ENCODE measurements at places on chromosomes 5 and 9.

DNA sequence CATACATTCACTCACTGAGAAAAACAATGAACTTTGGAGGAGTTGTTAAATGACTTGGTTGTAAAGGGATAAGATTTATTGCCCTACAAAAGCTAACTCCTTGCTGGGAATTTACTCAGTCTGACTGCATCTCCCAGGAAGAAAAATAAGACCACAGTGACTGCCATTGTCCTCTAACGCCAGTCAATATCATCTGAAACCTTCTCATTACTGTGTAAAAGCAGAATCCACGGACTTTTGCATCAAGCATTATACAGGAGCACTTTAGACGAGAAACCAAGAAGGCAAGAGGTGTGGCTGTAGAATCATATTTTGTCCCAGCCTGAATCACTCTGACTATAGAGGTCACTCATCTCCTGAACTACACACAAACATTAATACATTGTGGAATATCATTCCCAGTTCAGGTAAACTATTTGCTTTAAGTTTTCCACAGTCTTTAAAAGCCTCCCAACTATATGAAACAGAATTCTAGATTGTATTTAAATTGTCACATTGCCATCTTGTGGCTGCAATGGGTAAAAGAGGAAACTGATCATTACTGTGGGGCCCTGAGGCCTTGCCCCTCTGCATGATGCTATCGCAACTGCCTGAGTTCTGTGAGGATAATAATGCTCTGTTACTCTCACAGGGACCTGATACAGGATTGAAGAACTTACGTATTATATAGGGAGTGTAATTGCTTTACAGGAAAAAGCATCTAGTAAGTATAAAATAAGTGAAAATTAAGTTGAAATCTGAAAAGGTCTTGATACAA lies 142.9 kb downstream of the SLCO4C1 start:
- no peak for DNase-seq

GRCh38 chr5:21663082-21663481 lies 1190.1 kb downstream of the CDH12 start:
- no peak for DNase-seq

GRCh38 chr5:119368238-119368630 lies 12.4 kb downstream of the TNFAIP8 start:
- DNase-seq = peak; percentile 65

GRCh38 chr5:127587246-127587917 lies 61.5 kb upstream of the CTXN3 start:
- no peak for DNase-seq

DNA sequence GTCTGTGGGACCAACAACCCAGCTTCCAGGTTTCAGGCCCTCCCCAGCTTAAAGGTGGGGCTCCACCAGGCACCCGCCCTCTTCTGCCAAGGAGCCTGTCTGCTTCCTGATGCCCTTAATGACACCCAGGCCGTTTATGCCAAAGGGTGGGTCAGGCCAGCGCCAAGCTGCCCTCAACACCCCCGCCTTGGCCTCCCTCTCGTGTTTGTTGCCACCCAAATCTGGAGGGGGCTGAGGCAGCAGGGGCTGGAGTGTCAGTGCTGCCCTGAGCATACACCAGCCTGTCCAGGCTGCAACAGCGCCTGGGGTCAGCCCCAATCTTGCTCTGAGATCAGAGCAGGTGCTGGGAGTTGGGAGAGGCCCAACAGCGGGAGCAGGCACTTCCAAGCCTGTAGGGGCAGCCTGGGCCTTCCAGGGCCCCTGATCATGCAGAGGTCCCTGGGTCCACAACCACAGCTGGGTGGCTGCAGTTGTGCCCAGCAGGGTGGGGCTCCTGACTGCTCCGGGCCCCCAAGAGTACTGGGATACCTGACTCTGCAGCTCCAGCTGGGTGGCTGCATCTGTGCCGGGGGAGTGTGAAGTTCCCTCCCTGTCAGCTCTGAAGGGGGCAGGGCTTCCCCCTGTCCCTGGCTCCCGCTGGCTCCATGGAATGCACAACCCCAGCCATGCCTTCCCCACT lies 34.5 kb upstream of the TYRP1 start:
- no peak for DNase-seq

DNA sequence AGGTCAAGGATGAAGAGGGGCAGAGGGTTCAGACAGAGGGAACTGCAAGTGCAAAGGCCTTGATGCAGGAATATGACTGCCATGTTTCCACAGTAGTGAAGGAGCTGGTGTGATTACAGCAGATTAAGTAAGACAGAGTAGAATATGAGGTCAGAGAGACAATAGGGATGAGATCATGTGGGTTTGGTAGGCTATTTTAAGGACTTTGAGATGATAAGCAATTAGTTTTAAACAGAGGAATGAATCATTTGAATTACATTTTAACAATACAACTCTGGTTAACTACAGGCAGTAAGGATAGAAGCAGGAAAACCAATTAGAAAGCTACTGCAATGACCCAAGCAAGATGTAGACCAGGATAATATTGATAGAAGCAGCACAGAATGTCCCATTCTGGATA lies 7.7 kb downstream of the CENPK start:
- no peak for DNase-seq

GRCh38 chr9:133106511-133107244 lies 14.4 kb downstream of the RALGDS start:
- DNase-seq = no peak

DNA sequence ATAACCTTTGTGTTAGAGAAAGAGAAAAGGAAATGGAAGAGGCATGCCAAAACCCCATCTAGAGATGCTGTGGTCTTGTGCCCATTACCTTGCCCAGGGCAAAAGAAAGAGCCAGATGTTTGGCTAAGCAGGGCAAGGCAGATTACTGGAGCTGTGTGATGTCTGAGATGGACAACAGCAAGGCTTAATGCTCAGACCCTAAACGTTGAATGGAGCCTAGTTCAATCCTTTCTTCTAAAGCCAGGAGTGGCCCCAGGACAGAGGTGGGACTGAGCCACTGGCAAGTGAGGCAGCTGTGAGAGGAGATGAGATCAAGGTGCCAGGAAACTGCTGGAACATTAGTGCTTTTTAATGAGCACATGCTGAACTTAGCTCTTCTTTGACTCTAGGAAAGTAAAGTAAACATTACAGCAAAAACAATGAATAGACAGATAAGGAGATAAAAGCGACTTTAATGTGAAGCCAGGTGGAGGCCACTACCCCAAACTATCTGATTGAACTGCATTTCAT lies 143.0 kb upstream of the EGFLAM start:
- DNase-seq = no peak

- no peak for DNase-seq
Observed at GRCh38 chr9:70260007-70260443, 1.2 kb downstream of the SMC5 start.

- DNase-seq = no peak
Observed at GRCh38 chr5:167057665-167058064, 1233.8 kb upstream of the WWC1 start.

DNA sequence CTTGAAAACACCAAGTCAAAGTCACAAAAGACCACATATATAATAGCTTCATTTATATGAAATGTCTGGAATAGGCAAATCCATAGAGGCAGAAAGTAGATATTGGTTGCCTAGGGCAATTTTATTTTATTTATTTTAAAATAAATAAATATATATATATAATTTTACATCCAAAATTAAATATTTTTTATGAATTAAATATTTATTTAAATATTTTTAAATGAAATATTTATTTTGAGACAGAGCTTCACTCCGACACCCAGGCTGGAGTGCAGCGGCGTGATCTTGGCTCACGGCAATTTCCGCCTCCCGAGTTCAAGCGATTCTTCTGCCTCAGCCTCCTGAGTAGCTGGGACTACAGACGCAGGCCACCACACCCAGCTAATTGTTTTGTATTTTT lies 58.9 kb upstream of the ATG10 start:
- no peak for DNase-seq

- DNase-seq = no peak
Observed at GRCh38 chr9:21661626-21662025, 140.8 kb upstream of the MTAP start.

- no peak for DNase-seq
Observed at GRCh38 chr5:156181656-156182055, 145.3 kb upstream of the SGCD start.

DNA sequence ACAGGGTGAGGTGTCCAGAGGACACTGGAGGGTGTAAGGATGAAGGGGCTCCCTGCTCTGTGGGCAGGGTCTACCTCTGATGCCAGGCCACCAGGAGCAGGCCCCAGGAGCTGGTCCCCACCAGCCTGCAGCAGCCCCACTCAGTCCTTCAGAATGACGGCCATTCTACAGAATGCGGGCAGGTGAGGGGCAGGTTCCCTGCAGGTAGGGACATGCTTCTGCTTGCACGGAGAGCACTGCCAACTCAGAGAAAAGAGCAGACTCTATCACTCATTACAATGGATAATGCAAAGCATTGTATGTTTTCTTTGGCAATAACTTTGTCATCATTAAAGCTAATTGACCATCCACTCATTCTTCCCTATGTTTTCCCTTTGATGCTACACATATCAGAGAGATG lies 39.0 kb downstream of the DDX31 start:
- DNase-seq = no peak

GRCh38 chr9:123925161-123925560 lies 4.8 kb downstream of the DENND1A start:
- no peak for DNase-seq

- no peak for DNase-seq
Observed at GRCh38 chr9:677461-678097, 163.9 kb upstream of the DMRT1 start.

- DNase-seq = no peak
Observed at GRCh38 chr9:129331772-129332500, 153.9 kb upstream of the IER5L start.

DNA sequence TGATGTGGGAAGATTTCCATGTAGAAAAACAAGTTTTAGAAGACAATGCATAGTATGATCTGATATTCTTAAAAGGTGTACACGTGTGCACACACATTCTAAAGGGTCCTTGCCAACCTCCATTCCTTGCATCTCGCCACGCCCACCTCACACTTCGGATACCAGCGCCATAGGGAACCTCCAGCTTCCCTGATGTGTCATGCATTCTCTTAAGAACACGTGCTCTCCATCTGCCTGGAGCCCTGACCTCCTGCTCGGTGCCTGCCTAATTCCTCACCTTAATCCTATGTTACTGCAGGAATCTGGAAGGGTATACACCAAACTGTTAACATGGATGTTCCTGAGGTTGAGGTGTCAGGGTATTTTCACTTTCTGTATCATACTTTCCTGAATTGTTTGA lies 63.1 kb downstream of the PTCD2 start:
- DNase-seq = no peak

- DNase-seq = no peak
Observed at GRCh38 chr9:20692554-20692953, 8.5 kb downstream of the FOCAD start.

DNA sequence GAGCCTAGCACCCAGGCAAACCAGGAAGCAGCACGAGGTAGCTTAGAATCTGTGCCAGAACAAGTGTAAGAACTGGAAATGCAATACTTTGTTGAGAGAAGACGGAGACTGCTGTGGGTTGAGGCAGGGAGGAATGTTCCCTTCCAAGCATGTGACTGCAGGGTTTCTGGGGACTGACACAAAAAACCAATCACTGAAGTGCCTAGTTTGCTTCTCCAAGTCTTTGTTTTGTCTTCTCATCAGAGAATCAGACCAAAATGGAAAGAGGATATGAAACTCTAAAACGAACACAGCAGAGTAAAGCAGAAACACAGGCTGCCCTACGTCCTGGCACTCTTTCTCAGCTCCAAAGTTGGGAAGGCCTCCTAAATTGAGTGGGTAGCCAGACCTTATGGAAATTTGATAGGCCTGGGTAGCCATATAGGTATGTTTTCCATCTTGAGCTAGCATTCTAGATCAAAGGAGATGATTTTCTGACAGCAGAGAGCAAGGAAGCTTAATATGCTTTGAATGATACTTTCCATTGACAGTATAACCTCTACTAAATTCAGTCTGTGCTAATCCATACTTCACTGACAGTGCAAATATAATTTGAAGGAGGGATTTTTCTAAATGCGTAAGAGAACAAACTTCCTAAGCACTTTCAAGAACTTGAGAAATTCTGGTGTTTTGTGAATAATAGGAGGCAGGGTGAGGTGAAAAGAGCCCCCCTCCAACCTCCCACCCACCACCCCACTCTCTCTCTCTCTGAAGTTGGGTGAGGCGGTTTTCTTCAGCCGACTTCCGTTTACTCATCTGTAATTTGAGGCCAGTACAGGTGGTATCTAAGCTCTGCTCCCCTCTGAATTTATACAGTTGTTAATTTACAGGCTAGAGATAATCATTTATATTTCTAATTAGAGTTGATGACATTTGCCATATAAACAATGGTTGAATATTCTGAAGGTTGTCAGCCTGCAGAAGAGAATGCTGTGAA lies 5.5 kb downstream of the ADRB2 start:
- DNase-seq = no peak

- no peak for DNase-seq
Observed at GRCh38 chr9:114163517-114163951, 8.2 kb downstream of the COL27A1 start.

- DNase-seq = no peak
Observed at GRCh38 chr9:114925672-114926071, 4.7 kb downstream of the TNFSF8 start.

GRCh38 chr9:20646656-20647055 lies 24.4 kb upstream of the MLLT3 start:
- DNase-seq = no peak

DNA sequence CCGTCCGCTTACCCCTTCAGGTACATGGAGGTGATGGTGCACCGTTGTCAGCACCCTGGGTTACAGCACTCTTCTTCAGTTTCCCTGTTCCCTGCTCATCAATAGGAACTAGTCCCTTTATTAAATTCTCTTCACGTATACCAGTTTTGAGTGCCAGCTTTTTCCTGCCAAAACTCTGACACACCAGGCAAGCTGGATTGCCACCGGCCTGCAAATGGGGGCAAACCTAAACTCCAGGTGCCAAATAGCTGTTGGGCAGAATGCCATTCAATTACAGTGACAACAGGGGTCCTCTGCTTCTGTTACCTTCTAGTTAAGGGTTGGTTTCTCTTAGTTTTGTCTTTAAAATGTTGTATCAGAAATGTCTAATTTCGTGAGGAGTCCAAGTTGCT lies 400.4 kb downstream of the OSTF1 start:
- no peak for DNase-seq

GRCh38 chr9:92349771-92350739 lies 24.3 kb downstream of the CENPP start:
- no peak for DNase-seq

GRCh38 chr9:20683351-20684034 lies 566 bp upstream of the FOCAD start:
- peak; percentile 57 for DNase-seq

DNA sequence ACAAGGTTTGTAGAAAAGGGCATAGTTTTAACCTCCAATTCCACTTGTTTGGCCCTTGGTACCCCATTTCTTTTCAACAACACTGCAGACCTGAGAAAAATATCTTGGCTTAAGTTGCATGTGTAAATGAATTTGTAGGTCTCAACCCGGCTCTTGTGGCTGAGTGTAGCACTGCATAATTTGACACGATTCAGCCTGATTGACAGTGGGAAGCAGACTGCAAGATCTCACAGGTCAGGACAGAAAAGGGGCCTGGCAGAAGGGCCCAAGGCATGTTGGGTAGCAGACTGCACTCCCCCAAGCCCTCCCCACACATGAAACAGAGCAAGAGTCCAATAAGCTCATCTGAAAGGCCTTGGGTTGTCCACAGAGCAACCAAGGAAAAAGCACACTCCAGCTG lies 169.7 kb upstream of the SMARCA2 start:
- no peak for DNase-seq
